Activated CD8-positive, alpha-beta T cell treated with anti-CD3 and anti-CD28 coated beads, Interleukin-2, amount 10 ng/mL, durations not matched to agents 7 days and 5 days (primary cell): ENCODE measurements at places on chromosomes 4 and X. TPM values are rescaled to one million over a fixed set of nuclear protein-coding genes. Genes with fewer than 3 reads are reported as not detected.

- peak; percentile 23 for DNase-seq
Observed at GRCh38 chr4:55947254-55947882, 1.4 kb upstream of the CEP135 start.

DNA sequence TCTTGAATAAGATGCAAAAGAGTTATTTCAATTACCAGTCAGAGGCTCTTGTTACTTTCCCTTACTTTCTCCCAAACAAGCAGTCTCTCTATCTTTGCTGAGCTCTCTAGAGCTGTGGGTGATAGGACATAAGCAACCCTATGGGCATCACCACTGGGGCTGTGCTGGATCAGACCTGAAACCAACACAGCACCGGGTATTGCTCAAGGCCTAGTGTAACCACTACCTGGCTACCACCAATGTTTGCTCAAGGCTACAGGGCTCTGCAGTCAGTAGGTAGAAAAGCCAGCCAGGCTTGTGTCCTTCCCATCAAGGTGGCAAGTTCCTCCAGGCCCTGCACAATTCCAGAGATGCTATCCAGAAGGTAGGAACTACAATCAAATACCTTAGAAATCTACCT lies 35.3 kb upstream of the AGTR2 start:
- no peak for DNase-seq

- DNase-seq, result no peak
Observed at GRCh38 chrX:138914767-138915166, 203.2 kb upstream of the FGF13 start.

DNA sequence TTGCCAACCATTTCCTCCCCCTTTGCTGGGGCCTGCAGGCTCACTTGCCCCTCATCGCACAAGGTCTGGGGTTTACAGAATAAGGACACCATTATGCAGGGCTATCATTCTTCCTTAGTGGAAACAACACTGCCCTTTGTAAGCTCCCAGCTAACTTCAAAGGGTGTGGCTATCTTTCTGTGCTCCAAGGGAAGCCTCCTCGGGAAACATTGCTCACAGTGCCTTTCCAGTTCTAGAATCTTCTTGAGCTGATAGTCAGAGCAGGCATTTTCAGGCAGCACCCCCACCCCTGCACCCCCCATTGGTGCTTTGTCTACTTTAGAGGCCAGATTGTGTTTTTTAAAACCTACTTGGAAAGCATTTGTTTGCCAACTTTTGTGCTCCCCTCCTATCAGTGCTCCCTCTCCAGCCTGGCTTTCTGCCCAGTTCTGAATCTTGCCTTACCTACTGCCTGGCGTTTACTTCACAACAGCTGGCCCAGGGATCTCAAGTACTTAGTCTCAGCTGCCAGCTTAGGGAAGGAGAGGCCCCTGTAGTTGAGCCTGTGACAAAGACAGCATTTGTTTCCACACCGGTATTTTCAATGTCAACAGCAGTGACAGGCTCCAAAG lies 53.5 kb downstream of the PLAC1 start:
- DNase-seq, result no peak

DNA sequence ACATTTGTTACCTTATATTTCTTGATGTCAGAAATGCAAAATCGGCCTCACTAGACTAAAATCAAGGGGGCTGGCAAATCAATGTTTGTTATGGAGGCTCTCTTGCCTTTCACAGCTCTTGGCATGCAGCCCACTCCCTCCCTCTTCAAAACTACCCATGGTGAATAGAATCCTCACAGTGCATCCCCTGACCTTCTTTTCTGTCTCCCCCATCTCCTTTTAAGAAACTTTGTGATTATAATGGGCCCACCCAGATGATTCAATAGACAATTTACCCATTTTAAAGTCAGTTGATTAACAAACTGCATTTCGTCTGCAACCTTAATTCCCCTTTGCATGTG lies 184.0 kb downstream of the PCDH7 start:
- DNase-seq, result no peak

GRCh38 chr4:74539044-74539790 lies 94.3 kb downstream of the AREG start:
- DNase-seq, result no peak

STPG2 gene
- total RNA-seq, result not detected
